ENCODE measurements at places on chromosomes 11 and 22.

GRCh38 chr22:42397332-42398249 is 34.6 kb downstream of the NFAM1 start:
- no peak for DNase-seq

DNA sequence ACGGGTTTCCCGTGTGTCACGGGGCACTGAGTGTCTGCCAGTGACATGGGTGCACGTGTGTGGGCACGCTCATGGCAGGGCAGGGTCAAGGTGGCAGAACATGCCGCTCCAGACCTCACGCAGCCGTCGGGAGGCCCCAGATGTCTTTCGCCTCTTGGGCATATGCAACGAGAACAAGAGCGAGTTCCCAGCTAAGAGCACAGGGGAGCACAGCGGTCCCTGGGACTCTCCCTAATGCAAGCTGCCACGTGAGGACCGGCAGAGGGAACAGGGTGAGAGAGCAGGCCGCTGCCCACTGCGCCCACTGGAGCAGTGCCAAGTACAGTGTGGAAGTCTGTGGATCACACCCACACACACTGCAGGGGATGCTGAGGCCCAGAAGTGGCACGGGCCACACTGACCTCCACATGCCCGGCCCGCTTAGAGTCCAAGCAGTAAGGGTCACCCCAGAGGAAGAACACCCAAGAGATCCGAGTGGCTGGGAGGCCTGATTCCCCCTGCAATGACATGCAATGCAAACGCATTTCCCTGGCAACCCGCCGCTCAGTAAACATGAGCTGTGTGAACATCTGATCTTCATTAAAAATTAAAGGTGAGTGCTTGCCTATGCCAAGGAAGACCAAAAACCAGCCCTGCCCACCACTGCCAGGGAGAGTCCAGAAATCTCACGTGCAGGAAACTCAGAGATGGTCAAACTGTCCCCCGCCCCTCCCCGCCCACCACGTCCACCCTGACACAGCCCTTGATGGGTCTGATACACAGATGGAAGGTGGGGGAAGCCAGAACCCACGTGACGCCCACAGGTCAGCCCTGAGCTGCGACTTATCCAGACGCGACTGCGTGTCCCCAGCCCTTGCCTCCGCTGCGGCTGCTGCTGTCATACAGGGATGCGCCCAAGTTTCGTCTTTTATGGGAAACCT is 11.7 kb downstream of the CERK start:
- peak; percentile 56 for DNase-seq

DNA sequence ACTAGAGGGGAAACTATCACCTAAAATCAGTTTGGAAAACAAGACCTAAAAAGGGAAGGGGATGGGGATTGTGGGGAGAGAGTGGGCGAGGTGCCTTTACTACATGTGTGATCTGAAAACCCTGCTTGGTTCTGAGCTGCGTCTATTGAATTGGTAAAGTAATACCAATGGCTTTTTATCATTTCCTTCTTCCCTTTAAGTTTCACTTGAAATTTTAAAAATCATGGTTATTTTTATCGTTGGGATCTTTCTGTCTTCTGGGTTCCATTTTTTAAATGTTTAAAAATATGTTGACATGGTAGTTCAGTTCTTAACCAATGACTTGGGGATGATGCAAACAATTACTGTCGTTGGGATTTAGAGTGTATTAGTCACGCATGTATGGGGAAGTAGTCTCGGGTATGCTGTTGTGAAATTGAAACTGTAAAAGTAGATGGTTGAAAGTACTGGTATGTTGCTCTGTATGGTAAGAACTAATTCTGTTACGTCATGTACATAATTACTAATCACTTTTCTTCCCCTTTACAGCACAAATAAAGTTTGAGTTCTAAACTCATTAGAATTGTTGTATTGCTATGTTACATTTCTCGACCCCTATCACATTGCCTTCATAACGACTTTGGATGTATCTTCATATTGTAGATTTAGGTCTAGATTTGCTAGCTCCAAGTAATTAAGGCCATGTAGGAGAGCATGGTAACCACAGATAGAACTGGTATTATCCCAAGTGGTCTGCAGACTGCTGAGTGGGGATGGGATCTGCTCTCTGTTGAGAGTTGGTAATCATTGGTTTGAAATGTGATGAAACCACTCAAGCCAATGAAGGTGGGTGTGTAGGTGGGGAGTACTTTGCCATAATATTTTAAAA is 3.6 kb downstream of the NEAT1 start:
- no peak for DNase-seq

DNA sequence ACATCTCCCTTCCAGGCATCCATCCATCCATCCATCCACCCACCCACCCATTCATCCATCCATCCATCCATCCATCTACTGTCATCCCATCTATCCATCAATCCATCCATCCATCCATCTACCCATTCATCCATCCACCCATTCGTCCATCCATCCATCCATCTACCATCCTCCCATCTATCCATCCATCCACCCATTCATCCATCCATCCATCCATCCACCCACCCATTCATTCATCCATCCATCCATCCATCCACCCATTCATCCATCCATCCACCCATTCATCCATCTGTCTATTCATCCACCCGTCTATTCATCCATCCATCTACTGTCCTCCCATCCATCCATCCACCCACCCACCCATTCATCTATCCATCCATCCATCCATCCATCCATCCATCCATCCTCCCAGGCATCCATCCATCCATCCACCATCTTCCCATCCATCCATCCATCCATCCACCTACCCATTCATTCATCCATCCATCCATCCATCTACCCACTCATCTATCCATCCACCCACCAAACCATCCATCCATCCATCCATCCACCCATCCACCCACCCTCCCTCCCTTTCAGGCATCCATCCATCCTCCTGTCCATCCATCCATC is 33.7 kb downstream of the OSBPL5 start:
- DNase-seq, result no peak

DNA sequence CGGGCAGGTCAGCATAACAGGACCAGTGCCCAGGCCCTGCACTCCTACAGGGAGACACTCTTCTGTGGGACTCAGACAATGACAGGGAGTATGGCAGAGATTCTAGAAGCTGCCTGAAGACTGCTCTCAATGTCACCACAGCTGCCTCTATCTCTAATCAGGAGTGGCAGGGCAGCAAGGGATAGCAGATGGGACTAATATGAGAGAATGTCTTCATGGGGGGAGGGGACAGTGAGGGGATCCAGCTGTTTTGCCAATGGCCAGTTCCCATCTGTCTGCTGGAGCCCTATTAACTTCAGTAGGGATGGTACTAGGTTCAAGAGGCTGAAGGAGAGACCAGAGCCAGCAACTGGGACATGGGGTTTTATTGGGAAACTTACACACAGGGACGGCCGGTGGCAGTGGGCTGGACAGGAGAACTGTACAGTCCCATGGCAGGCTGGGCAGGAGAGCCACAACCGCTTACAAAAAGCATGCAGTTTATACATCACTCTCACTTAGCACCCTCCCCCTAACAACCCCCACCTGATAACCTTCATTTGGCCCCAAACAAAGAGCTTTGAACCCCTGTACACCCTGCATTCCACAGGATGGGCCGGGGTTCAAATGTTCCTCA is 2.5 kb upstream of the CD82 start:
- DNase-seq, result no peak

DNA sequence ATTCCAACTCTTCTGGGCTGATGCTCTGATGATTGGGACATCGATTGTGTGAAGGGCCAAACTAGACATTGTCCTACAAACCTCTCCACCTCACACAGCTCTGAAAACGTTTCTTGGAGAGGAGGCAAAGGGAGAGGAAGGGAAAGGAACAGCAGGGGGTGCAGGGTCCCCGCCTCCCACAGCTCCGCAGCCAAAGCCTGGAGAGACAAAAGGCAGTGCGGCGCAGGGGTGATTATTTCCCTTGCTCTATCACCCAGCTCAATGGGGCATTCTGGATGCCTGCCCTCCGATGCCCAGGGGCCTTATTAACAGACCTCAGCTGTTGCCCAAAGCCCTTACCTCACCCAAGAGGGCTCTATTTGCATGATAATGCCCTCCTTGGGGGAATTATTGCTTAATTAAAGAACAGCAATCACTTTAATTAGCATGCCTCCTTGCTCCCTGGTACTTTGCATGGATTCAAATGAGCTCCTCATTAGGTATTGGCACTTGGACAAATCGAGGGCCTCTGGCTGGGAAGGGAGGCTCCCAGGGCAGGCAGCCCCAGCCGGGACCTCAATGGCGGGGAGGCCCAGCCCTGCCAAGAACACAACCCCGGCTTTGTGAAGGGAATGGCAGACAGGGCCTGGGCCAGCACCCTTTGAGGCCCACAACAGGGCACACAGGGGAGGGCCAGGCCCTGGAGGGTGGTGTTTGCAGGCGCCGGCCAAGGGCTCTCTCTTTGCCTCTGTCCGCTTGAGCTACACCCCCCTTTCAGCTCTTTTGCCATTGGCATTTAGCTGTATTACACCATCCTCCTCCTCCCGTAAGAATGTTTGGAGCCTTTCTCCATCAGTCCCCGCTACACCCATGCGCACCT is 19.8 kb upstream of the CDON start:
- DNase-seq, result no peak

All from natural killer cell treated with Interleukin-12 subunit alpha and Interleukin-12 subunit beta and Interleukin-15 and Interleukin-18, amount 100 ng/mL, for 72 hours (primary cell).